ENCODE measurements at places on chromosomes 1 and 21.

GRCh38 chr1:118979754-118980575 lies 8.2 kb downstream of the TBX15 start:
- DNase-seq: no peak

GRCh38 chr1:3750741-3751140 lies 1.5 kb upstream of the CCDC27 start:
- DNase-seq: no peak

DNA sequence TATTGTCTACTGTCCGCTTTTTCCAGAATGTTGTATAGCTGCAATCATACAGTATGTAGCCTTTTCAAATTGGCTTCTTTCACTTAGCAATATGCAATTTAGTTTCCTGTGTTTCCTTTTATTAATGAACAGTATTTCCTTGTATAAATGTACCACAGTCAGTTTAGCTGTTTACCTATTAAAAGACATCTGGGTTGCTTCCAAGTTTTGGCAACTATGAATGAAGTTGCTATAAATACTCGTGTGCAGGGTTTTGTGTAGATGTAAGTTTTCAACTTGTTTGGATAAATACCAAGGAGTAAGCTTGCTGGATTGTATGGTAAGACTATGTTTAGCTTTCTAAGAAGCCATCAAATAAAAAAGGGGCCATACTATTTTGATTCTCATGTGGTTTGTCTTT lies 24.4 kb upstream of the KCNJ6 start:
- DNase-seq: no peak

DNA sequence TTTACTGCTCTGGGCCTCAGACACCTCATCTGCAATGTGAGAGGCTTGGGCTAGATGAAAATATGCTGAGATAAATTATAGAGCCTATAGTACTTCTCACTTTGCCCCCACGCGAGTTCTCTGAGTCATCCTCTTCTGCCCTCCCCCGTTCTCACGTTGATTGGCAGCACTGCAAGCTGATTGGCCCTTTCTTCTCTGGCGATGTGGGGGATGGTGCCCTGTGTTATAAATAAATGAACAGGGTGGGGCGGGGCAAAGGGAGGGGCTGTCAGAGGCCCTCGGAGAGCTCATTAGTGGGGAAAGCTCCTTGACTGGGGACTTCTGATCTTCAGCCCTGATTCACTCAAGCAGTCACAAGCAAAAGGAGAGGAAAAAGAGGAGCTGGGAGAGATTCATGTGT lies 64.3 kb upstream of the ZC3H12A start:
- DNase-seq: no peak

DNA sequence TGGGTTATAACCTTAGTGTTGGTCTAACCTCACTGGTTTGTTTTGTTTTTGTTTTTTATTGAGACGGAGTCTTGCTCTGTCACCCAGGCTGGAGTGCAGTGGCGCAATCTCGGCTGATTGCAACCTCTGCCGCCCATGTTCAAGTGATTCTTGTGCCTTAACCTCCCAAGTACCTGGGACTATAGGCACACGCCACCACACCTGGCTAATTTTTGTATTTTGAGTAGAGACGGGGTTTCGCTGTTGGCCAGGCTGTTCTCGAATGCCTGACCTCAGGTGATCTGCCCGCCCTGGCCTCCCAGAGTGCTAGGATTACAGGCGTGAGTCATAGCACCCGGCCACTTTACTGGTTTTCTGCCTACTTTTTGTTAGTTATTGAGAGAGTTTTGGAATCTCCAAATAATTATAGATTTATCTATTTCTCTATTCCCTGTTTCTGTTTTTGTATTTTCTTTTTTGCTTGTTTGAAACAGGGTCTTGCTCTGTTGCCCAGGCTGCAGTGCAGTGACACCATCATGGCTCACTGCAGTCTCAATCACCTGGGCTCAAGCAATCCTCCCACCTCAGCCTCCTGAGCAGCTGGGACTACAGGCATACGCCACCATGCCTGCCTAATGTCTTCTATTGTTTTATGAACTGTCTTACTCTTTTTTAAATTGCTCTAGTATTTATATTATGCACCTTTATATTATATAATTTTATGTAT lies 21.4 kb downstream of the SMG7 start:
- no peak for DNase-seq

DNA sequence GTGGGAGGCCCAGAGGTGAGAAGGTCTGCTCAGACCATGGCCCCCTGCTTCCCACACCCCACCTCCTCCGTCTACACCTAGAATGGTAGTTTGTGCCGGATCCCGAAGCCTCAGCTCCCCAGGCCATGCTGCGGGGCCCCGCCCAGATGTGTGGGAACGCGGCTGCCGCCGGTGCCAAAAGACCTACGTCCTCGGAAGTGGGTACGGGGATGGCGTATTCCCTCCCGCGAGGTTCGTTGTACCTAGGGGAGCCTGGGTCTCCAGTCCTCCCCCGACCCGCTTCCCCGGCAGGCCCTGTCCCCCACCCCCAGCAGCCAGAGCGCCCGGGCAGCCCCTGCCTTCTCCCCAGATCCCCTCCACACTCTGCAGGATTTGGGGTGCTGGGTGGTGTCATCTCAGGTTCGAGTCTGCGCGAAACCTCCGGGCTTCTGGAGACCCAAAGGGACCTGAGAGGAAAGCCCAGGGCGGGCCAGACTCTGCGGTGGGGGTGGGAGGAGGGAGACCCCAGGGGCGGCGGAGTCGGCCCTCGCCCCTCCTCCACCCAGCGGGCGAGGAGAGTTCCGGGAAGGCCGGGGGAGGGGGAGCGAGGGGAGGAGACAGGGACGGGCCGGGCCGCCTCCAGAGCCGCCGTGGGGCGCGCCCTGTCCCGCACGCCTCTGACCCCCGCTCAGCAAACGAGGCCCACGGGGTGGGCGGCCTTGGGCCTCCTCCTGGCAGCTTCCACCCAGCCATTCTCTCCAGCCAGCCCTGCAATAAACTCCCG lies 6.2 kb upstream of the PRDM16 start:
- DNase-seq: no peak

DNA sequence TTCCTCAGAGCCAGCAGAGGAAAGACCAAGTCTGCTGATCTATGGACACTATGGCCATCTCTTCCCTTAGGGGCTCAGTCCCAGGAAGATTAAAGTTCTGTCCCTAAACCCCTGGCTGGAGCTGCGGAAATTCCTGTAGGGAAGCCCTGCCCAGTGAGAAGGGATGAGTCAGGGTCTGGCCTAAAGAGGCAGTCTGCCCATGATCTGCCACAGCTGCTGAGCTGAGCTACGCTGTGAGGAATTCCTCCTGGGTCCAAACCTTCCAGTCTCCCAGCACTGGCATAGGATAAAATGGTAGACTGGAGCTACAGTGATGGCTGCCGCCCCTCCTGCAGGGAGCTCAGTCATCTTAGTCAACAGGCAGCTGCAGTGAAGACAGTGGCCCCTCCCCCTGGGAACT lies 213.7 kb downstream of the BRINP2 start:
- DNase-seq: no peak

GRCh38 chr1:207814469-207814868 lies 62.6 kb downstream of the CD46 start:
- DNase-seq: no peak

- no peak for DNase-seq
Observed at GRCh38 chr1:72115290-72115689, 167.0 kb downstream of the NEGR1 start.

- DNase-seq: no peak
Observed at GRCh38 chr1:172224871-172225270, 195.6 kb upstream of the C1orf105 start.

GRCh38 chr1:51421964-51422363 lies 91.6 kb upstream of the TTC39A start:
- peak; percentile 7 for DNase-seq

- DNase-seq: no peak
Observed at GRCh38 chr1:100443811-100444571, 91.7 kb downstream of the CDC14A start.

DNA sequence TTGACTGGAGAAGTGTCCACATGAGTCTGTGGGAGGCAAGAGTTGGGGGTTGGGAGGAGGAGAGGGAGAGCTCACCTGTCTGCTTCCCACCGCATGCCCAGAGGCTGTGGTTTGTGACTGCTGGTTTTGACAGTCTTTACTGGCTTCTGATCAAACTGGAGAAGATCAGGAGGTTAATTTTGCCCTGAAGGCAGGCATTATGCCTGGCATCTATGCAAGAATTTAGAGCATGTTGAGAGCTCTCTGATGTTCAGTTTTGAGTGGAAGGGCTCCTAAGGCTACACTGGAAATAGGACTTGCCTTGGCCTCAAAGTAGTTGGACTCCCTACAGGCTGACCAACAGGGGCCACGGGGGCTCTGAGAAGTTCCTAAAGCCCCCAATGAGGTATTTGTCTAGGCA lies 101.6 kb downstream of the TLR5 start:
- DNase-seq: no peak

DNA sequence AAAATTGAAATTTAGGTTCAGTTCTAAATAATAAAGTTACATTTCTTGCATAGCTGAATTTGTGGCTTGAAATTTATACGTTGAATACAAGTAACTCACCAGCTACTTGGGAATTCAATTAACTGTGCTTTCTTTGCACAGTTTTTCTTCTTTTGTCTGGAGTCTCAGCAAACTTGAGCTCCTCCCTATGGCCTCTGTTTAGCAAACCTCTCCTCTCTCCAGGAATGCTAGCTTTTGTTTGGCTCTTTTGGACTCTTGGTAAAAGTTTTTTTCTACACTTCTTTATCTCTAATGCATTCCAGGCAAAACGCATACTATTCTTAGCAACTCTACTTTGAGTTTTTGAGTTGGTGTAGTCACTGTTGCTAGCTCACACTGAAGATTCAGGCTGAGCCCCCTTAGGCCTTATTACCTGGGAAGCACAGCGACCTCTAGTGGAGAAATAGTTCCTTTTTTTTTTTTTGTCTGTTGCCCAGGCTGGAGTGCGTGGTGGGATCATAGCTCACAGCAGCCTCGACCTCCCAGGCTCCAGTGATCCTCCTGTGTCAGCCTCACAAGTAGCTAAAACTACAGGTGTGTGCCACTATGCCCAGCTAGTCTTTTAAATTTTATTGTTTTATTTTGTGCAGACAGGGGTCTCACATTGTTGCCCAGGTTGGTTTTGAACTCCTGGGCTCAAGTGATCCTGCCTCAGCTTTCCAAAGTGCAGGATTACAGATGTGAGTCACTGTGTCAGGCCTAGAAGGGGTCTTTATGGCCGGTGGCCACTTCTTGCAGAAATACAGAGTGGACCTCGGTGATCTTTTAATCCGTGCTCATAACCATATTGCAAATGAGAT lies 61.7 kb downstream of the CASQ2 start:
- DNase-seq: no peak

GRCh38 chr1:63651161-63651701 lies 58.0 kb downstream of the PGM1 start:
- DNase-seq: peak; percentile 68

GRCh38 chr1:24382165-24382577 lies 31.4 kb downstream of the STPG1 start:
- DNase-seq: no peak

DNA sequence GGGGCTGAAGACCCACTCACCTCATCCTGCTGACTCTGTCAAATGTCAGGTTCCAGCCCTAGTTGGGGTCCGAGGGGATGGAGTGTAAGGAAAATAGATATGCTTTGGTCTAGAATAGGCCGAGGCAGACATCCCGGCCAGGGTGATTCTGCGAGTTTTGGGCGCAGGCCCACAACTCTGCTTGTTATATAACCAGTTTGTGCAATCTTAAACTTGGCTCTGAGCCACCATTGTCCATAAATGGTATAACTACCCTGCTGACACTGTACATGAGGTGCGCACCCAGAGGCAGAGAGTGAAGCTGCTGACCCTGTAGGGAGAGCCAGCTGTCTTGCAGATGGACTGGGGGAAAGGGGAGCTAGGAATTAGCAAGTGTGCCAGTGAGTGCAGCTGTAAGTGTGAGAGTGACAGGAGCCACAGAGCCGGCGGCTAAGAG lies 1388.8 kb downstream of the AMY1C start:
- no peak for DNase-seq

DNA sequence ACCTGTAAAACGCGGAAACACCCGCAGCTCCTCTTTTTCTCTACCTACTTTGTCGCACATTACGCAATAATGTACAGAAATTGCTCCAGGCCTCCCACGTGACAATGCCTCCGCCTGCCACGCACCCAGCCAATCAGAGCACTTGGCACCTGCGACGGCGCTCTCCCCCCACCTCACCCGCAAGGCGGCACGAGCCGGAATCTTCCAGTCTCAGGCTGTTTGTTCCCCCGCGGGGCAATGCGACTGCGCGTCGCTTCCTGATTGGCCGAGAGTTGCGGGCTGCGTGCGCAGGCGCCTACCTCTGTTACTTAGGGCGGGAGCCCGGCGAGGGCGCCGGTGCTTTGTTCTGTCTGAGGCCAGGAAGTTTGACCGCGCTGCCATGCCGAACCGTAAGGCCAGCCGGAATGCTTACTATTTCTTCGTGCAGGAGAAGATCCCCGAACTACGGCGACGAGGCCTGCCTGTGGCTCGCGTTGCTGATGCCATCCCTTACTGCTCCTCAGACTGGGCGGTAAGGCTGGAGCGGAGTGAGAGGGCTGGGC lies at the start of gene MAEL:
Gene MAEL, plus strand, starts transcription at position 307 of the 542 bp plus-strand sequence. Its CDS starts 73 bp downstream, at position 380.
- no peak for DNase-seq

DNA sequence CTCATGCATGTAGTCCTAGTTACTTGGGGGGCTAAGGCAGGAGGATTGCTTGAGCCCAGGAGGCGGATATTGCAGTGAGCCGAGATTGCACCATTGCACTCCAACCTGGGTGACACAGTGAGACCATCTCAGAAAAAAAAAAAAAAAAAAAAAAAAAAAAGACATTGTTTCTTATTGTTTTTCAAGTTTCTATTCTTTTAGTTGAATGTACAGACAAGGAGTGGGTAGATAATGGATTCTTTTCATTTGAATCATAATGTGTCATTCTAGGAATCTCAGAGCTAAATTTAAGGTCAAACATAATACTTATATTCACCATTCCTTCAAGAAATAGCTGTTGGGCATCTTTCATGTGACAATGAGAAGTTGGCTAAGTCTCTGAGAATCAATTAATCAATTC lies 157.0 kb upstream of the C21orf91 start:
- no peak for DNase-seq

DNA sequence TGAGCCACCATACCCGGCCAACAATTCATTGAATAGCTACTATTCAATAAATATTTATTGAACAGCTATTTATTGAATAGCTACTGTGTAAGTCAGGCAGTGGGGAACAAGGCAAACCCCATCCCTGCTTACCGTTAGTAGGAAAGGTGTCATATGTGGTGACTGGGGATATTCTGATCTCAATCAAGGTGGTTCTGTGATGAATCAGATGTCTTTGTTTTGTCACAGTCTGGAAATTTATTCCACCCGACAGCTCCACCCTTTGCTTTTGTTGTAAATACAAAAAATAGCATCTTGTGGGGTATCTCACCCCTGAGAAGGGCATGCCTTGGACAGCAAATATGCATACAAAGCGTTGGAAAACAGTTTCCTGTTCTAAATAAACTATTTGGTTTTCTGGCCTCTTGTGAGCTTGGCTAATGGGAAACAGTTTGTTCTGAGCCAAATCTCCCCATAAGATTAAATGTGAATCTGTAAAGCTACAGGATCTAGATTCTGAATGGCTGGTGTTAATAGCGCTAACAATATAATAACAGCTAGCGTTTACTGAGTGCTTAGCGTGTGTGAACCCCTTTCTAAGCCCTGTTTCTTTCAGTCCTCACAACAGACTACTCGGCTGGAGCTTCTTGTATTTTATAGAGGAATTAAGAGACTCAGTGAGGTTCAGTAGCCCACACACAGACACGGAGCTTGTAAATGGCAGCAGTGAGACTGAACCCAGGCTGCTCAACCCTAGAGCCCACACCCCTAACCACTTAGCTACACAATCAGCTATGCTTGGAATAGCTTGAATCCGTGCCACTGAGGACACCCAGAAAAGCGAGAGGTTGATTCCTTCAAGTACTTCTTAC lies 5.5 kb downstream of the PDPN start:
- DNase-seq: no peak

- DNase-seq: peak; percentile 58
Observed at GRCh38 chr1:32413507-32414185, 19.4 kb upstream of the BSDC1 start.

Data from stimulated activated naive CD4-positive, alpha-beta T cell (primary cell).